RCC 7860 (cell line): ENCODE measurements at places on chromosomes 5 and 9.
A peak's percentile ranks its signal among the peaks of the same experiment; 100 is the strongest.

DNA sequence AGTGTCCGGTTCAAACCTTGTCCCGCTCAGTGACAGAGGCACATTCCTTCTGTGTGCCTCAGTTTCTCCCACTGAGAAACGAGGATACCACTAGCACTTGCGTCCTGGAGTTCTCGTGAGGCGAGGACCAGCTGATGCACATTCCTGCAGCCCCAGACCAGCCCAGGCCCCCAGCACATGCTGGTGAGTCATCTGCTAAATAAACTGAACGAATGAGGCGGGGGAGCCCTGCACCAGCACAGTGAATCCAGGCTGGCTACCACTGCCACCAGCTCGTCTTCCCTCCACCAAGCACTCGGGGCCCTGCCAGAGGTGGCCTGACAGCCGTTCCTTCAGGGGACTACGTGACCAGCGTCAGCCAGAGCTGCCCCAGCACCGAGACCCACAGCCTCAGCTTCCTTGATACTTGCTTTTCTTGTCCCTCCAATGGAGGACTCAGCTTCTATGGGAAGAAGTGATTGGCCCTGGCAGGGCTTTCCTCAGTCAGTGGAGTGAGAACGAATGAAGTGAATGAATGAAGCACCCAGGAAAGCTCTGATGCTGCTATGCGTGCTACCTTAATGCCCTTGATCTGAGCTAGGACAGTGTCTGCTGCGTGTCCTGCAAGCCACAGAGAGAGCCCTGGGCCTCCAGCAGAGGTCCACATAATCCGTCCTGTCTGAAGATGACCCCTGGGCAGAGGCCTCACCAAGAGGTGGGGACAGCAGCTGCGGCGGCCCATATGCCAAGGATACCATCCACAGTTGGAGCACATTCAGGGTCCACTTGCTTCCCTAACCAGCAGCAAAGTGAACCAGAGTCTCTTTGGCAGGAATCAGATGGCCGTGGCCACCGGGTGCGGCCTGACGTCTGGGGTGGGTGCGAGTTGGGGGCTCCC is 13.5 kb upstream of the BARX1 start:
- DNase-seq: no peak

DNA sequence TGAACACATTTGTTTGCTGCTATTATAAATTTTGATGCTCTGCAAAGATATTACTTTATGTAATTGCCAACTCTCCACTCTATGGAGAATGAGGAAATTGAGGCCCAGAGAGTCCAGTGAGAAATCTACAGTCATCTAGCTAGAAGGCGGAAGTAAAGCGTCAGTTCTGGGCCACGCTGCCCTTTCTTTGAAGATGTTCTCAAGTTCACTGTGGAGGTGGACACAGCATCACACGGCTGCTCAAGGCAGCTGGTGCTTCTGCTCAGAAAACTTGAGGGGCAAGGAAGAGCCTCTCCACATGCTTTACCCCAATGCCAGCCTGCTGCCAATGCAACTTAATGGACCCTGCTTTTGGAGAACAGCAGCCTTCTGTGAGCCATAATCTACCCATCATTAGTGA is 96.3 kb downstream of the TTLL11 start:
- DNase-seq: no peak

- DNase-seq: no peak
These were observed 161.2 kb downstream of the GNA14 start for GRCh38 chr9:77486968-77487367.

GRCh38 chr5:36481454-36482120 is 124.8 kb upstream of the SLC1A3 start:
- DNase-seq: no peak

DNA sequence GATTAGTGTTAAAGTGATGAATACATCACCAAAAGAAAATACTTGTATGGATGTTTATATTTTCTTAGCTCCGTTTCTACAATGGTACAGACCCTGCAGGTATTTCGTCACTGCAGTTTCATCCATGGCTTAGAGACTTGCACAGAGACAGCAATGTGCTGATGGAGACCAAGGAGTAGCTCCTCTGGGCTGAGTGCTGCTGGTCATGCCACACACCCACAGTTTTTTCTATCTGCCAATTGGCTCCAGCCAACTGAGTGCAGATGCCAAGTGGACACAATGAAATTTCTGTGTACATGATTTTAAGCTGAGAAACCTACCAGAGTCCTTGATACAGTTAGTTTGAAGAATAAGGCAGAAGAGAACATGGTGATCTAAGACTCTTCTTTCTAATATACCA is 145.9 kb upstream of the ADCY2 start:
- no peak for DNase-seq

DNA sequence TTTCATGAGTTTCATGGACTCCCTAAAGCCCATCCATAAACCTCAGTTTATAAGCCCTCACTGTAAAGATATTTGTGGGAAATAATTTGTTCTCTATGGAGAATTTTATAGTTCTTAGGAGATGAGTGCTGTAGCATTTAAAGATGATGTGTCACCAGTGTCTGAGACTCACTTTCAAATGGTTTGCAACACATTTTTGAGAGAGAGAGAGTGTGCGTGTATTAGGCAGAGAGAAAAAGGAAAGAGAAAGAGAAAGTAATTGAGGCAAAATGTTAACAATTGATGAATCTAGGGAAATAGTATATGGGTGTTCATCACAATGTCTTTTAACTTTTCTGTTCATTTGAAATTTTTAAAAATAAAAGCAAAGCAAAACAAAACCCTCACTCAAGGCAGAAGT is 479.0 kb downstream of the ZSWIM6 start:
- DNase-seq: no peak

DNA sequence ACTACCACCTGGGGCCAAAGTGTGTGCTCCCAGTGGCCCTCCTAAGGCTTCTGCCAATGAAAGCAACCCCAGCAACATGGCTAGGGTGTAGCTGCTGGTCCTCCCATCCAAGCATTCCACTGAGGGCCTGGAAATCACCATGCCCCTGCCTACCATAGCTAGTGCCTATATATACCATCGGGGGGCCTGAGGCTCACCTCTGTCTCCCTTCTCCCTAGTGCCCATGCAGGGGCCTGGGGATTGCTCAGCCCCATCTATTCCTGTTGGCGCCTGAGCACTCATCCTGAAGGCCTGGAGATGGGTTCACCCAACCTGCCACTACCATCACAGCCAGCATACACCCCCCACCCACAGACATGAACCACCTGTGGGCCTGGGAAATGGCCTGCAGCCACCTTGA is 367.3 kb downstream of the RAB3C start:
- no peak for DNase-seq

- DNase-seq: no peak
These were observed 23.0 kb downstream of the SEMA4D start for GRCh38 chr9:89474939-89475338.

- no peak for DNase-seq
These were observed 10.9 kb downstream of the FAT2 start for GRCh38 chr5:151580239-151580638.

GRCh38 chr9:78777747-78778146 is 480.8 kb downstream of the PSAT1 start:
- DNase-seq: no peak

GRCh38 chr5:1751026-1751863 is 48.4 kb downstream of the MRPL36 start:
- DNase-seq: no peak

DNA sequence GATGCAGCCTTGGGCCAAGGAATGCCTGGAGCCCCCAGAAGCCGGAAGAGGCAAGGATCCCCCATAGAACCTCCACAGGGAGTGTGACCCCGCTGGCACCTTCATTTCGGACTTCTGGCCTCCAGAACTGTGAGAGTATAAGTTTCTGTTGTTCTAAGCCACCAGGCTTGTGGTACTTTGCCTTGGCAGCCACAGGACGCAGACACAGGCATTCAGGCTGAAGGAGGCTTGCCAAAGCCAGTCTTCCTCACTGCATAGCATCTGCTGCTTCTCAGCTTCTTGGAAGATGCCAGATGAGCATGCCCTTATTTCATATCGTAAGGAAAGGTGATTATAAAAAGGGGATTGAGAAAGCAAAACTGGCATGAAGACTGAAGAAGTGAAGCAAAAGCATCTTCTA is 61.1 kb upstream of the TAS2R1 start:
- DNase-seq: no peak

DNA sequence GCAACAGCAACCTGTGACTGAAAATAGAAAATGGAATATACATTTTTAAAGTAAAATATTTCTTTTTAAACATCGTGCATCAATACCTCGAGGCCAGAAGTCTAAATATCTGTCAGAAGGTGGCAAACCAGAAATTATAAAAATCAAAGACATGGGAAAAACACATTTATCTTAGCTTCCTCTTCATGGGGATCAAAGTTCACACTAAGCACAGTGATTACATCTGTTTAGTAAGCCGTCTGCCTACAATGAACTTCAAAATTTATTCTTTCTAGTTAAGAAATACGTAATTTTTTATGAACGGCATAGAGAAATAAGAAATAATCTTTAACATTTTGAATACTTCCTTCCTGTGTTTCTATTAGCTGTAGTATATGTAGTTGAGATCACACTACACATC is 17.9 kb upstream of the SV2C start:
- no peak for DNase-seq

DNA sequence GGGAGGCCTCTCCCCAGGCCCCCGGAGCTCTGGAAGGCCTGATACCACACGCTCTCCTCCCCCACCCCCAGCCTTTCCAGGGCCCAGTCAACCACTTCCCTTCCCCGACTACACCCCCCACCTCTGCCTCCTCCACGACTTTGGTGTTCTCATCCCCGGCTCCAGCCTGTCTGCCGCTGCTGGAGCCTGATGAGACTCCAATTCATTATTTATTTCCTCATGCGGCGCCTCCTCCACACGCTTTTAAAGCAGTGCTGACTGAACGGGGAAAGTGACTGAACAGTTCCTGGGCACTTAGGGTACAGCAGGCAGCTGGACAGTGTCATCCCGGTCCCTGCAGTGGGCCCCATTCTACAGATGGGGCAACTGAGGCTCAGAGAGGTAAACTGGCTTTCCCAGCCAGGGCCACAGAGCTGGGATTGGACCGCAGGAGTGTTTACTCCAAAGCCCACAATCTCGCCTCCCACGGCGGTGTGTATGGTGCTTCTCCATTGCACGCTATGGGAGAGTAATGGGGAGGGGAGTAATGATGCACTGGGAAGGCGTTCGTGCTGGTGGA is 15.9 kb upstream of the RPL26L1 start:
- peak; percentile 98 for DNase-seq

DNA sequence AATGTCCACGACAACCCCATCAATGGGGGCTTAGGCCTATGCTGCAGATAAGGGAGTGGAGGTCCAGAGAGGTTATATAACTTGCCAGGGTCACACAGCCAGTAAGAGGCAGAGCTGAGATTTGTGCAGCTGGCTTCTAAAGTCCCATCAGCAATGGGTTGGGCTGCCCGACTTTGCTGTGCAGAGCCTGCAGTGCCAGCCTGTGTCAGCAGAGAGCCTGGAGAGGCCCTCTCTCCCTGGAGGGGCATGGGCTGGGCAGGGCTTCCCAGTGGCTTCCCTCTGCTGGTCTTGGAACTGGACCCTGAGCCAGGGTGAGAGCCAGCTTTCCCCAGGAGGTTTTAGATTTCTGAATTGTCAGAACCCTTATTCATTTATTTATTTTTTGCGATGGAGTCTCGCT is 77.2 kb upstream of the RAPGEF1 start:
- no peak for DNase-seq

- peak; percentile 35 for DNase-seq
These were observed 119.5 kb upstream of the CTNND2 start for GRCh38 chr5:12023614-12024241.

DNA sequence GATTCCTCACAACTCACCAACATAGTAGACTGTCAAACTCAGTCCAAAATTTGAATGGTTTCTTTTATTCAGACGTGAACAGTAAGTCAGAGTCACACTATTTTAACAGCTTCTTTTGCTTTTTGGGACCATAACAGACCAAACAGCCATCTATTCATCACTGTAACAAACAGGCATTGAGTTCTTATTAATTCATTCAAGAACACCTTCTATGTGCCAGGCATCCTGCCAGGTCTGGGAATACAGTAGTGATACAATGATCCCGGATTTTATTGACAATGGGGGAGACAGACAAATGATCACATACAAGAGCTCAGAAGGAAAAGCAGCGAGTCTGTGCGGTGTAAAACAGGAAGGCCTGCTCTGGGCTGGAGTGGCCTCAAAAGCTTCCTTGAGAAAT is 153.3 kb upstream of the ERCC6L2 start:
- no peak for DNase-seq

GRCh38 chr9:133533857-133534256 is 647 bp upstream of the ADAMTSL2 start:
- no peak for DNase-seq

DNA sequence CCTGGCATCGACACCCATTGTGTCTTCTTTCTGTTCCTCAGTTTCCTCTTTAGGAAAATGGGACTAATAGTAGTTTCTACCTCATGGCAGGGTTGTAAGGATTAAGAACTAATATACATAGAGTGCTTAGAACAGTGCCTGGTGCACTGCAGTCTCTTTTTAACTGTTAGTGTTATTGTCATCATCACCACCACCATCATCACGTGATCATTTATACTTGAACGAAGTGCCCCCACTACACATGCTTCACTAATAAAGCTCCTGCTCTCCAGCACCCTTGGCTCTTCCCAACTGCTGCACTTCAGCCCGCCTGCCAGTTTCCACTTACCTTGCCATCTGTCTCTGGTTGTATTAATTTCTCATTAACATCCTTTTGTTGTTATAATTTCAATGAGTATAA is 35.8 kb upstream of the MAST4 start:
- no peak for DNase-seq

- peak; percentile 37 for DNase-seq
These were observed 19.0 kb upstream of the FAM169A start for GRCh38 chr5:74885170-74885569.

DNA sequence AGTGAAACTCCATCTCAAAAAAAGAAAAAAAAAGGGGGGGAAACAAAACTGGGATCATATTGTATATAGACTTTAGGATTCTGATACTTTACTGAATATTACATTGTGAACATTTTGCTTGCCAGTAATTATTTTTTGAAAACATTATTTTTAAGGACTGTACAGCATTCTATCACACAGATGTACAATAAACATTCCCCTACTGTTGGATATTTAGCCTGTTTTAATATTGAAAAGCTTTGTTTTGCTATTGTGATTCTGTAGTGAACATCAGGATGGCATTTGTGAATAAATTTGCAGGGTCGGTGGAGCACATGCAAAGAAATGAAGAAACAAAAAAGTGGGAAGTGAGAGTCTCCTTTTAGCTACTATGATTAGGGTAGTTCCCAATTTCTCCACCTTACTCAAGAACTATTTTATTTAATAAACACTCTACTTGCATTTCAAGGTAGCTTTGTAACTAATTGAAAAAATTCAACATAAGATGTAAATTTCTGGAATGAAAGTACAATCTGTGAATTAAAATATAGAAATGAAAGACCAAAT is 18.7 kb downstream of the RASGRF2 start:
- DNase-seq: no peak

DNA sequence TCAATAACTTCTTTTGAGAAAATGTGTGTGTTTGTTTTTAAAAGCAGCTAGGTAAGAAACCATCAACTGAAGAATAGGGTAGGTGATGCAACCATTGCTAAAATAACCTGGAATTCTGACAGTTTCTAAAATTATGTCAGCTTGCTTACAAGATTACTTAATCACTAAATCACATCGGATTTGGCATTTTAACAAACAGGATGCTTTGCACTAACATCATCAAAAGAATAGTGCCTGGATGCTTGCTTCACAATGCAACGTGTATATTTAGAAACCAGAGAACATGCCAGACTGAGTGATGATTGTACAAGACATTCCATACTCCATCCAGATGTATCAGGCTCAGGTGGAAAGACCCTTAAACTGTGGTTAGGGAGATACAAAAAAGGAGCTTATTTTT is 43.9 kb downstream of the PAM start:
- no peak for DNase-seq
